Mesenchymal stem cell (in vitro differentiated cells and primary cell): ENCODE measurements at places on chromosomes 6 and 20.

DNA sequence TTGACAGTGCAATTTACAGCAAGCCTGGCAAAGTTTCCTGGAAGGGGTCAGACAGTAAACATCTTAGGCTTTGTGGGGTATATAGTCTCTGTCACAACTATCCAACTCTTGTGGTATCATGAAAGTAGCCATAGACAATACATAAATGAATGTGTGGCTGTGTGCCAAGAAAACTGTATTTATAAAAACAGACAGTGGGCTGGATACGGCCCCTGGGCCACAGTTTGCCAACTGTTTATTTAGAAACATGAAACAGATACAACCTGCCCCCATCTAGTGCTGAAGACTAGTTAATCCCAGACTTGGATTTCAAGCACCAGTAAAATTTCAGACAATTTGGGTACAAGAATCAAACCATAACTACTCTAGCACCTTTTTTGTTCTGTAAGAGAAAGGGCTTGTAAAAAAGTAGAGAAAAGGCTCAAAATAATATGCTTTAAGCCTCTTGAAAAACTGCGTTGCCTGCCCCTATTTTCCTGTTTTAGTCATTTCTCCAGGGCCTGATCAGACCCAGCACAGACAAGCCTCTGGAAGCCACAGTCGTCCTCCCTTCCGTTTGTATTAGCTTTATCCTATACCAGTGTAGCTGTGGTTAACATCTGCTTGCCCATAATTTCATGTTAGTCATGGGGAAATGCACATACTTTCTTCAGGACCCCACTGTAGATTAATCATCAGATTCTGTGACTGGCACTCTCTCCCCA, 30.8 kb downstream of the JAG1 start:
- DNase-seq, result no peak

- DNase-seq, result peak; percentile 26
Measured at GRCh38 chr6:21741221-21742109, 147.9 kb downstream of the SOX4 start.

GRCh38 chr6:106746652-106747051, 117.3 kb downstream of the QRSL1 start:
- peak; percentile 81 for DNase-seq

DNA sequence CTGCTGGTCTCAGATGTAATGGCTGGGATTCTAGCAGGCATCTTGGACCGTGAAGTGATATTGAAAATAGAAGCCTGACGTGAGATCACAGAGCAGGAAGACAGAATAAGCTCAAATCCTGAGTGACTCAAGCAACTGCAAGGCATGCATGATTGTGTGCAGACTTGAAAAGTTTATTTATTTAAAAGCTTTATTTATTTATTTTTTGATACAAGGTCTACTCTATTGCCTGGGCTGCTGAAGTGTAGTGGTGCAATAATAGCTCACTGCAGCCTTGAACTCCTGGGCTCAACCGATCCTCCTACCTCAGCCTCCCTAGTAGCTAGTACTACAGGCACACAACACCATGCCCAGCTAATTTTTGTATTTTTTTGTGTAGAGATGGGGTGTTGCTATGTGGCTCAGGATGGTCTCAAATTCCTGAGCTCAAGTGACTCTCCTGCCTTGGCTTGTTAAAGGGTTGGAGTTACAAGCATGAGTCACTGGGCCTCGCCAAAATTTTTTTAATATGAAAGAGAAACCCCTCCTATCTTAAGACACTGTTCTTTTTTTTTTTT, 40.1 kb upstream of the RNF144B start:
- DNase-seq, result peak; percentile 38

DNA sequence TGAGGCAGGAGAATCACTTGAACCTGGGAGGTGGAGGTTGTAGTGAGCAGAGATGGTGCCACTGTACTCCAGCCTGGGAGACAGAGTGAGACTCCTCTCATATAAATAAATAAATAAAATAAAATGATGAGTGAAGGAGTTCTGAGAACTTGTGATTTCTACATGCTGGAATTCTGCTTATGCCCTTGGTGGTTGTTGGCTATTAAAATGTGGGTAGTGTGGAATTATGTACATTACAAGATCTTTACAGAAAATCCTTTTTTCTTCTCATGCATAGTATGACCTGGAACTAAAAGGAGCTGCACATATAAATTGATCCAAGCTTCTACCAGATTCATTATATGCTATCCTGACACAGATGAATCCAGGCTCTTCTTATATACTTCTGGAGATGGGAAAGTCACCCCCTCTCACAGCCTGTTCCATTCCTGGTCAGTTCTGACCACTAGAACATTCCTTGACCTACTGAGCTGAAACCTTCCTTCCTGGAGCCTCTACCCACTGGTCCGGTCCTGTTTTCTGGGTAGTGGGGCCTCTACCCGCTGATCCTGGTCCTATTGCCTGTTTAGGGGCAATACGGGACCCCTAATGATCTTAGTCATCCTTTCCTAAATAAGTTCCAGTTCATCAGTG, 37.7 kb upstream of the TAF8 start:
- peak; percentile 30 for DNase-seq

GRCh38 chr6:90072935-90073464, 178.7 kb downstream of the GJA10 start:
- no peak for DNase-seq

DNA sequence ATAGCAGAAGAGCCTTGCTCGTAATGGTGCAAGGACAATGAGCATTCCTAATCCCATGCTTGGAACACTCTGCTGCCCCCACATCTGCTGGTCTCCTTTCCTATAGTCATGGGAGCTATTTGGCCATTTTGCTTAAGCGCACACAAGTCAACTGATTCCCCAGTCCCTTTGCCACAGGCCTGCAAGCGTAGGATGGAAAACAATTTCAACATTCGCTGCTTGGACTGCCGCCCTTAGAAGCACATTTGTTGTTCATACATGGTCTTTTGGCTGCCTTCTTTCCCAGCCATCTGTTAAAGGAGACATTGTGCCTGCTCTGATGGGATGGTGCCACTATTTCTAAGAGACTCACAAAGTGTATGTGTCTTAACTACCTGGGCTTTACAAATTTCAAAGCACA, 96.9 kb downstream of the RFX6 start:
- no peak for DNase-seq

DNA sequence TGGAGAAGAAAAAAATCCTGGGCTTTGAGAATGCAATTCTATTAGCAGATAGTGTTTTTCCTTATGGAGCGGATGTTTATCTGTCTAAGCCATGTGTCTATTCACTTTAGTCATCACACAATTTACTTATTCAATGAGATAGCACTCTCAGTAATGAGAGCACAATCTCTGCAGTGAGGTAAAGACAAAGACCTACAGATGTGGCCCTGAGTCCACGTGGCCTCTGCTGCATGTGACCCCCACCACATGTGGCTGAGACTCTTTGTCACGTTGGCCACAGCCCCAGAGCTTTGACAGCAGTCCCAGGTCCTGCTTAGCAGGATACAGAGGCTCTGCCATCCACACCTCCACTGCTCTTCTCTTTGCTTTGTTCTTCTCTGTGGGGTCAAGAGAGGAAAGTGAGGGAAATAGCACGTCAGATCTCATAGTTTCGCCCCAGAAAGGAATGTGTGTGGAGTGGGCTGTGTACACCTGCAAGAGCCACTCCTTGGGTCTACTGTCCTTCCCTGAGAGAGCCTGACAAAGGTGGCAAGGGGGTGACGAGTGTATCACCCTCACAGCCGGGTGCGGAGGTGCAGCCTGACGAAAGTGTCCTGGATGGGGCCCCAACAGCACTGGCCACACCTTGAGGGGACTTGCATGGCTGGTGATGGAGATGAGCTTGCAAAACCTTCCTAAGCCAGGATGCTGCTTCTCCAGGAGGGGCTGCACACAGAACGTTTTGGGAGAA, 40.7 kb downstream of the ZNF831 start:
- DNase-seq, result no peak

GRCh38 chr6:912871-913835, 220.2 kb upstream of the EXOC2 start:
- peak; percentile 22 for DNase-seq

- DNase-seq, result no peak
Measured at GRCh38 chr20:46243707-46244628, 64.3 kb downstream of the CDH22 start.

GRCh38 chr6:25070547-25071366, 135.0 kb upstream of the RIPOR2 start:
- peak; percentile 81 for DNase-seq

GRCh38 chr20:34571753-34572152, 13.2 kb downstream of the MAP1LC3A start:
- DNase-seq, result no peak

- no peak for DNase-seq
Measured at GRCh38 chr6:167824591-167825331, 1.9 kb upstream of the AFDN start.

DNA sequence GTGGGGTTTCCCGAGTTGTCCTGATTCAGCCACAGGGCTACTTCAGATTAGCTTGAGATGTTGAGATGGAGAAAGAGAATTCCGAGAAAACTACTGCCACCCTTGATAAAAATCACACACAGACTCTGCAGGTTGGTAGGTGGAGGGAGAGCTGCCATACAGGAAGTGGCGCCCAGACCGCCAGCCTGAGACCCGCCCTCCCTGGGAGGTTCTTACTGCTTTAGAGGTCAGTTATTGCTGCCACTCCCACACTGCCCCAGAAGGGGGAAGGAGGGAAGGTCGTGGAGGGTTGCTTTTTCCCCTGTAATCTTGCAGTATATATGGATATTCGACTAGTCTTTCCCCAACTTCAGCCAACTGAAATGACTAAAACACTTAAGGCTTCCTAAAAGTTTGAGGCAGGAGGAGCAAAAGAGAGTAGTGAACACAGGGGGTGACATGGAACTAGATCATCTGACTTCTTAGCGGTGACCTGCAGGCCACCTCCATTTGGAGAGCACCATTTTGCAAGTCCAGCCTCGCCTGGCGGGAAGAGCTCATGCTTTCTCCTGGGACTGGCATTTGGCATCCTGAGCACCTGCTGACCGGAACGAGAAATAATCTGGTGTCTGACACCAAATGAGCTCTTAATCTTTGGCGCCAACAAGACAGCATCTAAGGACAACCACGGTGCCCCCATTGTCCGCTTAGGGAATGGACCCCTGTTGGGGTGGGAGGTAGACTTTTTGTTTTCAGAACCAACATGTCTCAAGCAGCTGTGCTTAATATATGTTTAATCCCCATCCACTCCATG, 35.7 kb upstream of the SLC22A1 start:
- DNase-seq, result no peak

GRCh38 chr6:137794516-137795201, 72.4 kb upstream of the TNFAIP3 start:
- no peak for DNase-seq

DNA sequence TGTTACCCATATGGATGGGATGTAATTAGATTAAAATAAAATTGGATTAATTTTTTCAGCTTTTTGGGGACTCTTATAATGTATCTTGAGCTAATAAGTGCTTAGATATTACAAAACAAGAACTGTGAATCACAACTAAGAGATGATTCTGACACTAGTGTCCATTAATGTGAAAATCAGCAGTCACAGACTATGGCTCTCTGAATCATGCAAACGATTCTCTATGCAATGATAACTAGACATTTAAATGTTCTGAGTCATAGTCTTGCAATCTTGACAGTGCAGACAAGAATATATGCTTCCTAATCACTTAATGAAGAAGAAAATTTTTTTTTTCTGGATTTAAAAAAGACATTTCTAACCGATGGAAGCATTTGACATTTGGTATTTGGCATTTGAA, 82.2 kb upstream of the OPRM1 start:
- DNase-seq, result peak; percentile 84

GRCh38 chr6:37889051-37889450, 69.5 kb downstream of the ZFAND3 start:
- DNase-seq, result no peak

- DNase-seq, result no peak
Measured at GRCh38 chr20:17614812-17615644, 45.2 kb downstream of the DSTN start.

DNA sequence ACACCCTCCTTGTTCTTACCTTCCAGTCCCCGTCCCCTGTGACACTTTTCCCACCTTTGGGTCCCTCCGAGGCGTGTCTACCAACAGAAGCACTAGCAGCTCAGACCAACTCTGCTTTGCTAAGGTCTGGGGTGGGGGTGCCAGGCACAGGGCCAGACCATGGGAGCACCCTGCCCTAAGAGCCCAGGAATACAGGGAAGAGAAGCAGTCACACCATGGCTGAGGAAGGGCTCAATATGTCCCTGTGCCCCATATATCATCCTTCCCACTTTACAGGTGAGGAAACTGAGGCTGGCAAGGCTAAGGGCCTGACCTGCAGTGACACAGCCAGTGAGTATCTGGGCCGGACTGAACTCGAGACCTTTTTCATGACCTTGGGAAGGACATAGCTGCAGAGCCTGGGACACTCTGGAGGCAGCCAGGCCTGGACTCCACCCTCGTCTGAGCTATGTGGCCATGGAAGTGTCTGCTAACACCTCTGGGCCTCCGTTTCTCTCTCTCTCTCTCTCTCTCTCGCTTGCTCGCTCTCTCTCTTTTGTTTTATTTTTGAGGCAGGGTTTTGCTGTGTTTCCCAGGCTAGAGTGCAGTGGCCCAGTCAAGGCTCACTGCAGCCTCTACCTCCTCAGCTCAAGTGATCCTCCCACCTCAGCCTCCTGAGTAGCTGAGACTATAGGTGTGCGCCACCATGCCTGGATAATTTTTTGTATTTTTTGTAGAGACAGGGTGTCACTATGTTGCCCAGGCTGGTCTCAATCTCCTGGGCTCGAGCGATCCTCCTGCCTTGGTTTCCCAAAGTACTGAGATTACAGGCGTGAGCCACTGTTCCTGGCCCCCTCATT, 156.7 kb downstream of the GRM4 start:
- DNase-seq, result no peak

- DNase-seq, result peak; percentile 80
Measured at GRCh38 chr6:125363039-125363823, 61.5 kb upstream of the HDDC2 start.

- DNase-seq, result no peak
Measured at GRCh38 chr20:59933296-59933848, at the start of gene SYCP2. SYCP2 (minus strand) TSS chr20:59933637; CDS start chr20:59922413, 11,224 bp downstream.

DNA sequence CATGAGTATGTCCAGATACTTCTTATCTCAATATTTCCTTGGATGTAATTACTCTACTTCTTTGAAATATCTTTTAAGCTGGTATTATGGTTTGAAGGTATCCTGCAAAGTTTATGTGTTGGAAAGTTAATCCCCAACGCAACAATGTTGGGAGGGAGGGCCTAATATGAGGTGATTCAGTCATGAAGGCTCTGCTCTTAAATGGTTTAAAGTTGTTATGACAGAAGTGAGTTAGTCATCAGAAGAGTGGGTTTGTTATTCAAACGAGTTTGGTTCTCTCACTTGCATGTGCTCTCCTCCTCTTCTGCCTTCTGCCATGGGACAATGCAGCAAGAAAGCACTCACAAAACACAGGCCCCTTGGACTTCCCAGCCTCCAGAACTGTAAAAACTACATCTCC, 176.3 kb downstream of the KCNQ5 start:
- peak; percentile 60 for DNase-seq
